ENCODE measurements at places on chromosomes 4 and X.

GRCh38 chr4:1472148-1472797, 66.0 kb upstream of the NKX1-1 start:
- DNase-seq = no peak

- DNase-seq = no peak
Measured at GRCh38 chr4:54897590-54897989, 227.8 kb downstream of the KDR start.

- DNase-seq = no peak
Measured at GRCh38 chrX:133516686-133517085, 101.4 kb upstream of the GPC4 start.

DNA sequence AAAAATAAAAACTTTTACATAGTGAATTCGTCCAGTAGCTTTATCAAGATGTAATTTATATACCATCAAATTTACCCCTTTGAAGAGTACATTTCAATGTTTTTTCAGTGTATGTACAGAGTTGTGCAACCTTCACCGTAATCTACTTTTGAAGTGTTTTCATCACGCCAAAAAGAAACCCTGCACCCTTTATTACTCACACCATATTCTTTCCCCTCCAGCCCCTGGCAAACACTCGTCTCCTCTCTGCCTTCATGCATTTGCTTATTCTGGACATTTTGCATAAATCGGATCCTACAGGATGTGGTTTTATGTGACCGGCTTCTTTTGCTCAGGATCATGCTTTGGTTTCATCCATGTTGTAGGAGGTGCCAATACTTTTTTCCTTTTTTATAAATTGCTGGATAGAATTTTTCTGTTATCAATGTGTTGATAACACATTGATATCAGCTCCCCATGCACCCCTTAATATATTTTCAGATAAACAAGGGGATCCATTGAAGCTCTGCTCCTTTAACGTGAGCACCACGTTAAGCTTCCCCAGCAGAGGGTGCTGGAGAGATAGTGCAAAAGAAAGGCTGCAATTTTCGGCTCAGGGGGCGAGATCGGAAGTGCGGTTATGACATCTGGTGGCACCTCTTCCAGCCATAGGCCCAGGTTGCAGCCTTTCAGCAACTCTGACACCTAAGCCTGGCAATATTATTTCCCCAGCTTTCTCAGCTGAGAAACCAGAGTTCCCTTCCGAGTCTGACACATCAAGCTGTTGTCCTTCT, 100.1 kb upstream of the VCX3B start:
- DNase-seq = no peak

- DNase-seq = no peak
Measured at GRCh38 chr4:155077452-155078229, 130.8 kb upstream of the NPY2R start.

DNA sequence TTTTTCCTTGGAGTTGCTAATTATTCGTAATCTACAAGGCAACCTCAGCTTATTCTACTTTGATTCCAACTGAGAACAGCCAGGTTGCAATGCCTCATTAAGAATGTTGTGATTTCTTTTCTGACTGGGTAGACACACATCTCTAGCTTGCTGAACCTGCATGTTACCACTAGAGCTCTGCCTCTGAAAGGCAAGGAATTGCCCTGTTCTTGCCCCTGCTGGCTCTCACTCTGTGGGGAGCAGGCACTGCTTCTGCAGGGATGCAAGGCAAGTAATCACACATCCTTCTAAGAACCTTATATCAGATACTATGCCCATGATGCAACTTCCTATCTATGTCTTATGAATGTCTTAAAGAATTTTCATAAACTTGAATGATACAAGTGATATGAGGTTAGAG, 503.2 kb downstream of the PACRGL start:
- no peak for DNase-seq

DNA sequence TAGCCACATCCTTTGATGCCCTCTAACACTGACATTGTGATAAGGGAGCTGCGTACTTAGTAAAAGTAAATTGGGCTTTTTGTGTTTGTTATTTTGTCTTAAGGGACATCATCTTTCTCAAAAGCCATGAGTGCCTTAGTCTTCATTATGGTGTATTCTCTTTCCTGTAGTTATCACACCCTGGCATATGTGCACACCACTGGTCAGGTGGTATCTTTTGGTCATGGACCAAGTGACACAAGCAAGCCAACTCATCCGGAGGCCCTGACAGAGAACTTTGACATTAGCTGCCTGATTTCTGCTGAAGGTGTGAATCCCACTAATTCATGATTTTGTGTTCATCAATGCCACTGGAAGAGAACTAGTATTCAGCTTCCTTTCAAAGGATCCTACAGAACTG, 18.0 kb downstream of the HERC6 start:
- DNase-seq = no peak

DNA sequence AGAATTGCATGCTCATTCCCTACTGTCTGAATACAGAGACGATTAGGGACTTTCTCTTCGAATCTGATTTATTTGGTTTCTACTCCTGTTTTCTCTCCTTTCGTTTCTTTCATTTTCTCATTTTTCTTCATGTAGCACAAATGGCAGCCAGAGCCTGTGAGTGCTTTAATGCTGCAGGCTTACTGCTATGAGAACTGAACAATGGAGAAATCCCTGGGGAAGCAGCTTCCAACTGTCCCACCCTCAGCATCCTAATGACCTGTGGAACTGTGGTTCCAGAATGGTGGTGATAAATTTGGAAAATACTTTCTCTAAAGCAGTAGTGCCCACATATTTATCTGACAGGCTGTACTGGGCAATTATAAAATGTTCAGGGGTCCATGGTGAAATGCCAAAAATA, 930.4 kb downstream of the DMD start:
- no peak for DNase-seq

GRCh38 chr4:71607780-71608677, 175.8 kb downstream of the GC start:
- DNase-seq = no peak

DNA sequence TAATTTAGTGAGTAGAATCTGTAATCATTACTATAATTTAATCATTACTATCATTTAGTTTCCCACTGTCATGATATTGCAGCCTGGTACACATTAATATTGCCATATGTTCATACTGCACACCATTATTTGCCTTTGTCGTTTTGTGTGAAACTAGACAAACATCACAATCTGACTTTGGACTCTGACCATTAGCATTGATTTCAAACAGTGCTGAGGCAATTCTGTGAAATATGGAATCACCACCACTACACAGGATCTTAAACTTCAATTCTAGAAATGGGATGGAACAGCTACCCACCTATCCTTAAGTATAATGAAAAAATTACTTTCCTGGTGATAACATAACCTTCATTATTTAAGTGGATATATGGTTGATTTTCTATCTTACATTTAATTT, 98.3 kb downstream of the SORBS2 start:
- no peak for DNase-seq

GRCh38 chr4:164446516-164446915, 307.4 kb upstream of the SMIM31 start:
- no peak for DNase-seq

- no peak for DNase-seq
Measured at GRCh38 chr4:25818876-25819275, 43.9 kb downstream of the SEL1L3 start.

- DNase-seq = no peak
Measured at GRCh38 chrX:105297041-105297440, 76.5 kb upstream of the TEX13A start.

DNA sequence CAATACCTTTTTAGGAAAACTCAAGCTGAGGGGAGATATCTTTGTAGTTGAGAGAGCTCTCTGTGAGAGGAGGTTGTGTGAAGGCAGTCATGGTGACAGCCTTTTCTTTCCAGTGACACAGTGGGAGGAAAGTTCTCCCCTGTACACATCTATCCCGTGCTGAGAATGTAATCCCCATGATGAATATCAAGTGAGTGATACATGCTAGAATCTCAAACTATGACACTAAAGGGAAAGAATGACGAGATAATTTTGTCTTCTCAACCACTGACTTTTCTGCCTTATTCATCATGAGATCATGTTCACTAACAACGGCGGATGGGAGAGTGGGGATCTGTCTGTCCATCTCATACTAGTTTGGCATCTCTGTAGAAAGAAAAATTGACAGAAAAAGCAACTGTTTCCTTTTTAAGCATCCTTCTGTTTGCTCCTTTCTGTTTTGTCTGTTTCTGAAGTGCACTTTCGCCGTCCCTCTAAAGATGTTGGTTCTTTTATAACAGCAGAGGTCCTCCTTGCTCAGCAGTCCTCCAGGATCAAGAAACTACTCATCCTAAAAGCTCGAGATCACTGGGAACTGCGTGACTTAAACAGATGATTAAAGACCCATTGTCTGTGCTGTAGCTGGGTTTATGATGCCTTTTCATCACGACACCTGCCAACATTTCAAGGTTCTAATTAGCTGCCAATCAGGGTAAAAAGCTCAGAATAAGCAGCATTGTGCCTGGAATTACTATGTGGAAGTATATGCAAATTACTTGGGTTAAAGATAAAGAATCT, 137.6 kb downstream of the DCK start:
- DNase-seq = no peak

DNA sequence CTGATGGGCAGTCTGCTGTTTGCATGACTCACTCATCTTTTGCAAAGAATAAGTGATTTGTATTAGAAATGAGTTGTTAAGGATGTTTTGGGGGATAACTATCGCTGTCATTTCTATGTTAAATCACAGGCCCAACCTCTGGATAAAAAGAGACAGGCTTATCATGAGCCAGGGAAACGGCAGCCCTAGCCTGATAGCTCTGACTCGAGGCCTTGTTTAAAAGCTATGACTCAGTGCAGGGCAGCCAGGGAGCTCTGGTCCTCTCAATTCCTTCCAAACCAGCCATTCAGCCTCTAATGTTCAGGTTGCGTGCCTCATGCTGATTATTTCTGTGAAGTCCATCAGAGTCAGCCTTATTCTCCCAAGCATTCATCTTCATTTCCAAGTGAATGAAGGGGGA, 305.9 kb upstream of the HAND2 start:
- DNase-seq = no peak

GRCh38 chrX:21730026-21730425, 27.9 kb downstream of the SMPX start:
- DNase-seq = no peak
